ENCODE measurements at places on chromosomes 3 and 15.

DNA sequence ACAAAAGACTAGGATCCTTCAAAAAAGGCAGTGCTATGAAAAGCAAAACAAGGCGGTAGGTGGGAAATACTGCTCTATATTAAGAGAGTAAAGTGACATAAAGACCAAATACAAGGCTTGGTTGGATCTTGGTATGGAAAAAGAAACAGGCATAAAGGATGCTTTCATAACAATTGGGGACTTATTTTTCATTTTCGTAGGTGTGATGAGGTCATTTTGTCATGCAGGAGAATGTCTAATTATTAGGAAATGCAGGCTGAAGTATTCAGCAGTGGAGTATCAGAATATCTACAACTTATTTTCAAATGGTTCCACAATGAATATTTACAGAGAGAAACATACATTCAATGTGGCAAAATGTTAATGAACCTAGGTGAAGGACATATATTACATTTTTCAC is 9.0 kb downstream of the XPC start:
- DNase-seq, result no peak

DNA sequence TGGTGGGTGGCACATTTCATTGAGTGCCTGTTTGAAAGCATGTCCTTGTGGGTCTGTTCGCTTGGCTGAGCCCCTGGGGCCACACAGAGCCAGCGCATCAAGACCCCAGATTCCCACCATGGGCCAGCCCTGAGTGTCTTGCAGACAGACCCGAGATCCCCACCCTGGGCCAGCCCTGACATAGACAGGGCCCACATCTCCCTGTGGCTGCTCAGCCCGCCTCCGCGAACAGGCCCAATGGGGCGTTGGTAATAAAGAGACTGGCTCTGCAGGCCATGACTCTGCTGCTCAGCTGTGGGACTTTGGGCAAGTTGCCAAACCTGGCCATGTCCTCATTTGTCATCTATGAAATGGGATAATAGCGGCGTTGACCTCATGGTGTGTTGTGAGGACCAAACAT is 22.6 kb downstream of the FAH start:
- DNase-seq, result no peak

- DNase-seq, result no peak
Measured at GRCh38 chr3:23961066-23961465, 16.0 kb downstream of the NR1D2 start.

DNA sequence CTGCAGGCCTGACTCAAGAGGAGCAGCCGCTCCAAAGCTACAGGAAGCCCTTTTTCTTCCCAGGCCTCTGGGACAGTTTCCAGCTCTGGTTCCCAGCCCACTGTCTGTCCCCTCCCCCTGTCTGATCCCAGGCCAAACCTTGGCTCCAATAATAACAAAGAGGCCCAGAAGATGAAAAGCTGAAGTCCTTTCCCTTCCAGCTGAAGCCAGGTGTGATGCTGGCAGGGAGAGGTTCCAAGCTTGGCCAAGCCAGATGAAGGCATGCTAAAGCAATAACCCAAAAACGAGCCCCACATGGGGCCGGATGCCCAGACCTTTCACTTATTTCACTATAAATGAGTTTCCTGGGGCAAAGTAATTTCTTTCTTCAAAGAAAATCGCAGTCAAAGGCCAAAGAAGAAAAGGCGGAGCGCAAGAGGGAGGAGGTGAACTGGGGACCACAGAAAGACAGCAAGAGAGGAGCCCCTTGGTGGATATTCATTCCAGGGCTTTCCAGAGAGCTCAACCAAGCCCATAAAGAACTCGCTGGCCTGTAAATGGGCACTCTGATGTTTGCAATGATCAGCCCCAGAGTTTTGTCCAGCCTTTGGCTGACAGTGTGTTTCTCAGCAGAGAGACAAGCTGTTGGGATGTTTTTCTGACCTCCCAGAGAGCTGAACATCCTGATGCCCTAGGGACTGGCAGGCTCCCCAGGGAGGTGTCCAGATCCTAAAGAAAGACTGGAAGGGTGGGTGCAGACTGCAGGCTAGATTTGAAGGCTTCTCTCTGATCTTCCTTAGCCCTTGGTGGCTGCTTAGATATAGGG is 157.6 kb downstream of the UACA start:
- DNase-seq, result peak; percentile 89

DNA sequence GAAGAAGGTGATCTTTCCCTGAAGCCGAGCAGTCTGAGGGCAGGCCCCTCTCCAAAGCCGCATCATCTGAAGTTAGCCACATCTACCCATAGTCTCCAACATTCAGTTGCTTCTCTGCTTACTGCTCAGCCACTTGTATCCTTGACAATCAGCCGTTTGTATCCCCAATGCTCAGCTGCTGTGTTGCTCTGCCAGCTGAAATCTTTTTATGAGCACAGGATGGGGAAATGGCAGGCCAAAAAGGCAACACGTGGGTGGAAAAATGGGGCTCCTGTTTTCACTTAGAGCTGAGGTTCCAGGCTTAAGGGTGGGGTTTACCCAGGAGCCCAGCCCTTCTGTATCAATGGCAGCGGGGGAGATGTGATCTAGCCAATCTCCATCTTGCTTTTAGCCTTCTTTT is 36.3 kb downstream of the METTL6 start:
- no peak for DNase-seq

DNA sequence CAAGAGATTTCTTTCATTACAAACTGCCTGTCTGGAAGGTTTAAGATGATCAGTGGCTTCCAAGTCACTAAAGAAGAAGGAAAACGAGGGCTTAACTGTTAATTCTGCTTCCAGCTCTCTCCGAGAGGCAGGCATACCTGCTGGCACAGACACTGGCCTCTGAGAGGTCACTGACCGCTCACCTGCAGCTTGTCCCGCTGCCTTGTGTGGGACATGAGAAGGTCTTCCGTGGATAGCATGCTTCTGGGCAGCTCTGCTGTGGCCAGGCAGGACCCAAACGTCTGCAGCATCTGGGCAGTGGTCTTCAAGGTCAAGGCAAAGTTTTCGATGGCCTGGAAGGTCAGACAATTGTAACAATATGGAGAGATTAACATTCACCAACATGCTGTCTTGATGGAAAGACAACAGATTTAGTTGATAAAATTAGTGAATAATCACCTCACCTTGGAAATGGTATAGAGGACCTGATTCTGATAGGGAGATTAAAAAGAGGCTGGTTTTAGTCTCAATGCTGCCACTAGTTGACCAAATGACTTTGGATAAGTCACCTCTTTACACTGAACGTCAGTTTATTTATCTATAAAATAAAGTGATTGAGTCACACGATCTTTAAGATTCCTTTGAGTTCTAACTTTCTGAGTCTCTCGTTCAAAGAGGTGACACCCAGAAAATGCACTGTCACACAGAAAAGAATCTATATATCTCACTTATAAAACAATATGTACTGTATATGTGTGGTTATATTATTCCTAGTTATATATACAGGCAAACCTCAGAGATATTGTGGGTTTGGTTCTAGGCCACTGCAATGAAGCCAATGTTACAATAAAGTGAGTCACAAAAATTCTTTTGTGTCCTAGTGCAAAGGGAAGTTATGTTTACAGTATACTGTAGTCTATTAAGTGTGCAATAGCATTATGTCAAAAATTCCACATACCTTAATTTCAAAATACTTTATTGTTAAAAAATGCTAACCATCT is 65.1 kb downstream of the B3GNT5 start:
- peak; percentile 37 for DNase-seq

GRCh38 chr3:122497425-122497824 is 17.3 kb downstream of the KPNA1 start:
- DNase-seq, result peak; percentile 84

- DNase-seq, result no peak
Measured at GRCh38 chr15:89116404-89116803, 28.1 kb downstream of the ABHD2 start.
